ENCODE measurements at places on chromosomes 16 and 17. TPM values are rescaled to one million over a fixed set of nuclear protein-coding genes. Genes with fewer than 3 reads are reported as not detected.

DNA sequence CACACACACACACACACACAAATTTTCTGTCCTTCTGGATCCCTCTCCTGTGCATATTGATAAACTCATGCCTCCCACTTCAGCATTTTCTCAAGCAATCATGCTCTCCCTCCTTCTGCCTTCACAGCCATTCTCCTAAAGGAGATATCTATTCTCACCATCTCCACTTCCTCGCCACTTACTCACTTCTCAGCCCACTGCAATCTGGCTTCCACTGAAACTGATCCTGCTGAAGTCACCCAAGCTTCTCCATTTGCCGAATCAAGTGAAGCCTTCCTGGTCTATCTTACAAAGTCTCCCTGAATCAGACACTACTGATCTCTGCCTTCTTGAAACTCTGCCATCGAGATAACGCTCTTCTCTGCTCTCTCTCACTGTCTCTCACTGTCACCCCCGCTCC is 54.0 kb upstream of the GNAO1 start:
- DNase-seq = no peak
- no peak overlapping the region for H3K4me3 ChIP-seq
- no peak overlapping the region for H3K27ac ChIP-seq
- no peaks in the 10 kb centered on the region for H3K27me3 ChIP-seq
- no peaks in the 10 kb centered on the region for H3K4me1 ChIP-seq
- no peaks in the 10 kb centered on the region for H3K36me3 ChIP-seq

C16orf54 gene
- total RNA-seq = 68.3 TPM

DNA sequence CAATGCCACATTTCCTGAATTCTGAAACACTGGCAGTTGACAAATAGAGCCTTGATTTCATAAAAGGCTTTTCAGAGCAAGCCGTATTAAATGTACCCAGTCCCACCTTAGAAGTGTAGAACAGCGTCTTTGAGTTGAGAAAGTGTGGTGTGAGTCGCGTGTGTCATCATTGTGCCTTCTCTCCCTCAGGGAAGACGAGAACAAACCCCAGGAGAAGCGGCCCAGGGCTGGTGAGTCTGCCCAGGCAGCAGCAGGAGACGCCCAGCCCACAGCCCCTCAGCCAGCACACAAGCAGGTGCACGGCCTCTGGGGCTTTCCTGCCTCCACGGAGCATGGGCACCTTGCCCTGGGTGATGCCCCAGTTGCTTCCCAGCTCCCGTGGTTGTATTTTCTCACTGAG is 34.0 kb downstream of the CIBAR2 start:
- no peak overlapping the region for H3K27ac ChIP-seq
- H3K36me3 ChIP-seq = no peaks in the 10 kb centered on the region
- DNase-seq = no peak
- H3K4me3 ChIP-seq = no peak overlapping the region

WIPF2 gene
- 48.4 TPM for total RNA-seq

GRCh38 chr16:58744497-58744896 is 10.4 kb upstream of the GOT2 start:
- H3K4me1 ChIP-seq = no peaks in the 10 kb centered on the region
- H3K27me3 ChIP-seq = no peaks in the 10 kb centered on the region
- H3K36me3 ChIP-seq = no peaks in the 10 kb centered on the region
- DNase-seq = no peak

GRCh38 chr16:23206986-23207385 is 24.4 kb downstream of the SCNN1G start:
- H3K27ac ChIP-seq = no peak overlapping the region
- H3K4me1 ChIP-seq = no peaks in the 10 kb centered on the region
- no peaks in the 10 kb centered on the region for H3K36me3 ChIP-seq
- DNase-seq = no peak
- H3K4me3 ChIP-seq = no peak overlapping the region

- H3K4me3 ChIP-seq = no peak overlapping the region
- no peaks in the 10 kb centered on the region for H3K27me3 ChIP-seq
- DNase-seq = no peak
- H3K36me3 ChIP-seq = no peaks in the 10 kb centered on the region
Measured at GRCh38 chr17:21517538-21518293, 141.6 kb downstream of the KCNJ12 start.

- H3K36me3 ChIP-seq = no peaks in the 10 kb centered on the region
- H3K27ac ChIP-seq = no peak overlapping the region
- no peak overlapping the region for H3K4me3 ChIP-seq
- no peak for DNase-seq
Measured at GRCh38 chr16:86029131-86029741, 130.3 kb downstream of the IRF8 start.

DNA sequence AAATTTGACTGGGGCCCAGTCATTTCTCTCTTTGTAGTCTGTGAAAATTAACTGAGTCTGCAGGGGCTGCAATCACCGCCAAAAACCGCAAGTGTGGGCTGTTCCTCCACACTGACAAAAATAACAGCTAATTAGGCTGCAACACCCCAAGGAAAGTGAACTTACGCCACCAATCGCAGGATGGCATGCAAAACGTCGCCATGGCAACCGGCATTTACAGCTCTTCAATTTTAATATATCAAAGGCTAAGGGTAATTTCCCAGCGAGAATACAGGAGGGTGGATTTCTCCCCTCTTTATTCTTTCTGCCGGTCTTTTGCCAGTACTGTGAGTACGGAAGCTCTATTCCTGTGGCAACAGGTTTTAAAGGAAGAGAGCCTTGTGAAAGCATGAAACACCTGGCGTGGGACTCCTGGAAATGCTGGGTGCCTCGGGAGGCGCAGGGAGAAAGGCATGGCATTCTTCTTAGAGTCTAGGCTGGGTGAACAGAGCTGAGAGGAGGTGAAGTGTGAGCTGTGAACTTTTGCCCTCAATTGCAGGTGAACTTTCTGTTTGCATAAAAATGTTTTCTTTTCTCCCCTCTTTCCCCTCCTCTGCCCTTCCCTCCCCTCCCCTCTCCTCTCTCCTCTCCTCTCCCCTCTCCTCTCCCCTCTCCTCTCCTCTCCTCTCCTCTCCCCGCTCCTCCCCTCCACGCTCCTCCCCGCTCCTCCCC is 399.7 kb downstream of the XYLT1 start:
- H3K4me3 ChIP-seq = no peak overlapping the region
- H3K36me3 ChIP-seq = no peaks in the 10 kb centered on the region
- H3K27ac ChIP-seq = peak overlapping the region; percentile 89
- DNase-seq = peak; percentile 92

RFNG gene
- total RNA-seq = 30.1 TPM

NTN3 gene
- total RNA-seq = not detected

- H3K4me1 ChIP-seq = no peaks in the 10 kb centered on the region
- no peak overlapping the region for H3K4me3 ChIP-seq
- DNase-seq = no peak
- H3K27ac ChIP-seq = no peak overlapping the region
Measured at GRCh38 chr16:26070302-26071100, 378.7 kb downstream of the HS3ST4 start.

DNA sequence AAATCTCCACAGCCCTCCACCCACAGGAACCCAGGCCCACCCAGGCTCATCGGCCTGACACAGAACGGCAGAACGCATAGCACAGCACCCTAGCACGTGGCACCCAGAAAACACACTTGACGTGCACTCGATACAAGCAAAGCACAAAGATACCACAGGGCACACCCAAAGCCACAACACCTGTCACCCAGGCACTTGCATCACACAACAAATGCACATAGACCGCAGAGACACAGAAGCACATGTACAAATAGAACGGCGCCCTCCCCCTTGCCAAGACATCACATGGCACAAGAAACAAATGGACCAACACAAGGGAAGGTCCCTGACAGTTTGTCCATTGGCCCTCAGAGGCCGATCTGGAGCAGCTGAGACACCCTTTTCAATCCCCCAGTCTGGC is 147.7 kb upstream of the WSCD1 start:
- no peaks in the 10 kb centered on the region for H3K4me1 ChIP-seq
- DNase-seq = no peak
- H3K4me3 ChIP-seq = no peak overlapping the region
- H3K27me3 ChIP-seq = no peaks in the 10 kb centered on the region
- no peak overlapping the region for H3K27ac ChIP-seq

- H3K4me1 ChIP-seq = no peaks in the 10 kb centered on the region
- H3K36me3 ChIP-seq = no peaks in the 10 kb centered on the region
- H3K27ac ChIP-seq = no peak overlapping the region
- DNase-seq = no peak
Measured at GRCh38 chr16:2739625-2740430, 12.6 kb upstream of the SRRM2 start.

GRCh38 chr16:5020551-5020950 is 13.2 kb downstream of the NAGPA start:
- no peaks in the 10 kb centered on the region for H3K27me3 ChIP-seq
- peaks cover 7% of the 10 kb centered on the region for H3K36me3 ChIP-seq
- H3K4me1 ChIP-seq = no peaks in the 10 kb centered on the region

- no peaks in the 10 kb centered on the region for H3K36me3 ChIP-seq
- no peak overlapping the region for H3K27ac ChIP-seq
- DNase-seq = no peak
- no peaks in the 10 kb centered on the region for H3K27me3 ChIP-seq
- peaks cover 28% of the 10 kb centered on the region for H3K4me1 ChIP-seq
- H3K4me3 ChIP-seq = no peak overlapping the region
Measured at GRCh38 chr16:8733849-8734540, 59.6 kb downstream of the ABAT start.

PPP1R1B gene
- not detected for total RNA-seq

GRCh38 chr16:19147126-19147525 is 20.9 kb upstream of the SYT17 start:
- H3K4me1 ChIP-seq = no peaks in the 10 kb centered on the region
- DNase-seq = no peak
- H3K4me3 ChIP-seq = no peak overlapping the region
- H3K27ac ChIP-seq = no peak overlapping the region
- no peaks in the 10 kb centered on the region for H3K27me3 ChIP-seq
- H3K36me3 ChIP-seq = no peaks in the 10 kb centered on the region

DNA sequence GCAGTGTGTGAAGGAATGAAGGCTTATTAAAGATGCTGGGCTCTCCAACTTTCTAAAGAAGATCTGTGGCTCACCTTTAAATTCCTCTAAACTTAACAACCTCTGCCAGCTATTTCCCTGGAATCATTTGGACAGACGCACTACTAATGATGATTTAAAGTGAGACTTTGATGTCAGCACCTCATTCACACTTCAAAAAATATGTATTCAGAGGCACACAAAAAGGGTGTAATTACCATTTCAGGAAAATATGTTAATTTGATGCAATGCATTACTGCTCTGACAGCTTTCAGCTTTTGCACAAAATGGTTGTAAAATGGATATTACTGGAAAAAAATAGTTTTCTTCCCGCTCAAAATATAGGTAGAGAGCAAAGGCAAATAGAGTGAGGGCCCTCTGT is 423.9 kb upstream of the ASIC2 start:
- no peaks in the 10 kb centered on the region for H3K36me3 ChIP-seq
- H3K4me1 ChIP-seq = no peaks in the 10 kb centered on the region
- no peak overlapping the region for H3K4me3 ChIP-seq
- no peak overlapping the region for H3K27ac ChIP-seq

MYL4 gene
- 0.42 TPM for total RNA-seq

- no peak overlapping the region for H3K4me3 ChIP-seq
- H3K36me3 ChIP-seq = no peaks in the 10 kb centered on the region
- DNase-seq = no peak
- H3K4me1 ChIP-seq = no peaks in the 10 kb centered on the region
Measured at GRCh38 chr16:75794426-75794825, 68.1 kb upstream of the CPHXL start.

- H3K4me3 ChIP-seq = no peak overlapping the region
- peaks cover 39% of the 10 kb centered on the region for H3K4me1 ChIP-seq
- no peak overlapping the region for H3K27ac ChIP-seq
- no peak for DNase-seq
- no peaks in the 10 kb centered on the region for H3K36me3 ChIP-seq
Measured at GRCh38 chr17:39551879-39552278, 55.8 kb downstream of the NEUROD2 start.

DNAH9 gene
- not detected for total RNA-seq

GRCh38 chr17:81161972-81162371 is 3.3 kb upstream of the PVALEF start:
- H3K27me3 ChIP-seq = peaks cover 28% of the 10 kb centered on the region
- no peak overlapping the region for H3K4me3 ChIP-seq
- H3K4me1 ChIP-seq = peaks cover 17% of the 10 kb centered on the region
- H3K27ac ChIP-seq = no peak overlapping the region
- no peak for DNase-seq
- H3K36me3 ChIP-seq = no peaks in the 10 kb centered on the region

Measured in B cell (primary cell).